ENCODE measurements at places on chromosomes 16 and 17. TPM values are rescaled to one million over a fixed set of nuclear protein-coding genes. Genes with fewer than 3 reads are reported as not detected.

ZG16B gene
- total RNA-seq, result 0.33 TPM

- H3K36me3 ChIP-seq, result peaks cover 69% of the 10 kb centered on the region
- no peak overlapping the region for H3K27ac ChIP-seq
- H3K4me1 ChIP-seq, result no peaks in the 10 kb centered on the region
- no peak overlapping the region for H3K4me3 ChIP-seq
Observed at GRCh38 chr17:17264430-17264829, 16.6 kb downstream of the COPS3 start.

GRCh38 chr17:81502471-81503017, 10.1 kb downstream of the ACTG1 start:
- DNase-seq, result no peak
- H3K4me3 ChIP-seq, result no peak overlapping the region
- H3K36me3 ChIP-seq, result no peaks in the 10 kb centered on the region
- H3K27ac ChIP-seq, result no peak overlapping the region
- H3K27me3 ChIP-seq, result no peaks in the 10 kb centered on the region

- no peaks in the 10 kb centered on the region for H3K27me3 ChIP-seq
- no peak for DNase-seq
- H3K36me3 ChIP-seq, result peaks cover 77% of the 10 kb centered on the region
- H3K4me3 ChIP-seq, result no peak overlapping the region
Observed at GRCh38 chr16:70269471-70269870, 17.7 kb upstream of the EXOSC6 start.

GRCh38 chr17:2212400-2212981, 91.1 kb downstream of the SMG6 start:
- H3K4me1 ChIP-seq, result peaks cover 25% of the 10 kb centered on the region
- H3K27me3 ChIP-seq, result no peaks in the 10 kb centered on the region
- H3K4me3 ChIP-seq, result no peak overlapping the region
- H3K36me3 ChIP-seq, result peaks cover 15% of the 10 kb centered on the region
- no peak overlapping the region for H3K27ac ChIP-seq

GRCh38 chr17:18231164-18231563, 5.7 kb downstream of the LLGL1 start:
- no peak for DNase-seq
- no peak overlapping the region for H3K4me3 ChIP-seq
- peaks cover 4% of the 10 kb centered on the region for H3K4me1 ChIP-seq
- no peaks in the 10 kb centered on the region for H3K27me3 ChIP-seq
- peaks cover 20% of the 10 kb centered on the region for H3K36me3 ChIP-seq

- DNase-seq, result no peak
- peaks cover 26% of the 10 kb centered on the region for H3K36me3 ChIP-seq
- H3K4me3 ChIP-seq, result no peak overlapping the region
- no peaks in the 10 kb centered on the region for H3K27me3 ChIP-seq
- peaks cover 37% of the 10 kb centered on the region for H3K4me1 ChIP-seq
Observed at GRCh38 chr17:81922566-81923301, 4.8 kb upstream of the SIRT7 start.

DNA sequence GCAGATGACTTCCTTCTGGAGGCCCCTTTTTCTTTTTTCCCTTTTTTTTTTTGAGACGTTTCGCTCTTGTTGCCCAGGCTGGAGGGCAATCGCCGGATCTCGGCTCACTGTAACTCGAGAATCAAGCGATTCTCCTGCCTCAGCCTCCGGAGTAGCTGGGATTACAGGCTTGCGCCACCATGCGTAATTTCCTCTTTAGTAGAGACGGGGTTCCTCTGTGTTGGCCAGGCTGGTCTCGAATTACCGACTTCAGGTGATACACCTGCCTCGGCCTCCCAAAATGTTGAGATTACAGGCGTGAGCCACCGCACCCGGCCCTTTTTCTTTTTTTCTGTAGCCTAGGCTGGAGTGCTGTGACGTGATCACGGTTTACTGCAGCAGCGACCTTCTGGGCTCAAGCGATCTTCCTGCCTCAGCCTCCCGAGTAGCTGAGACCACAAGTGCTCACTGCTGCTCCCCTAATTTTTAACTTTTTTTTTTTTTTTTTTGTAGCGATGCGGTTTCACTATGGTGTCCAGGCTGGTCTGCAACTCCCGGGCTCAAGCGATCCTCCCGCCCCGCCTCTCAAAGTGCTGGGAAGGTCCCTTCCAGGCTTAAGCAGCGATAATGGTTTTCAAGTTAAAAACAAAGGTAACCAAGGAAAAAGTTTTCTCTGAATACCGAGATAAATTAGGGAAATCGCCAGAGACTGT, 956 bp upstream of the IST1 start:
- DNase-seq, result peak; percentile 25
- peaks cover 14% of the 10 kb centered on the region for H3K36me3 ChIP-seq
- peaks cover 24% of the 10 kb centered on the region for H3K4me1 ChIP-seq

DNA sequence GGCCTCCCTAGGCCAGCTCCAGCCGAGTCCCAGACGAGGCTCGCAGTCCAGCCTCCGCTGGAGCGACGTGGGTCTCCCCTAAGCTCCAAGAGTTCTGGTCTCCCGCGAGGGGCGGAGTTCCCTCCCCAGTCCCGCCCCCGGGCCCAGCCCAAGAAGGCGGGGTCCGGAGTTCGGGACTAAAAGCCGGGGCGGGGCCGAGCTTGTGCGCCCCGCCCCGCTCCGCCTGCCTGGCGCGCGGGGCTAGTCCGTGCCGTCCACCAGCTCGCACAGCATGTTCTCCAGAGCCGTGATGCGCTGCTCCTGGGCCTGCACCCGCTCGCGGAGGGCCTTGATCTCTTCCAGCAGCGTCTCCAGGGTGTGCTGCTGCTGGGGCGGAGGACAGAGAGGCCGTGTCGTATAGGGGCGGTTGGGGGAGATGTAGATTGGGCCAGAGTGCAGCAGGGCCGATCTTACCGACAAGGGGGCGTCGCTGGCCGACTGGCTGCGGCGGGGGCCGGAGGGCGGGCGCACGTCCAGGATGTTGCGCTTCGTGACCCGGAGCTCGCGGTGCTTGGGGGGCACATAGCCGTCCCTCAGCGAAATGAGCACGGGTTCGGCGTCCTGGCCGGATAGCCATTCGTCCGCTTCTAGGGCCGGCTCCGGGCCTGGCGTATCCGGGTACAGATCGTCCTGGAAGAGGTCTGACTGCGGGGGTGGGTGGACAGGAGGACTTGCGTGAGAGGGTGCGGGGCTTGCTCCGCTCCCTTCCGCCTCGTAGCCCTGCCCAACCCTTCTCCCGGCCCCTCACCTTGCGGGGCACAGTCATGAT, 7.0 kb downstream of the CORO6 start:
- H3K4me3 ChIP-seq, result peak overlapping the region; percentile 83
- no peaks in the 10 kb centered on the region for H3K36me3 ChIP-seq
- H3K4me1 ChIP-seq, result peaks cover 38% of the 10 kb centered on the region
- H3K27ac ChIP-seq, result peak overlapping the region; percentile 56
- DNase-seq, result peak; percentile 89

DNA sequence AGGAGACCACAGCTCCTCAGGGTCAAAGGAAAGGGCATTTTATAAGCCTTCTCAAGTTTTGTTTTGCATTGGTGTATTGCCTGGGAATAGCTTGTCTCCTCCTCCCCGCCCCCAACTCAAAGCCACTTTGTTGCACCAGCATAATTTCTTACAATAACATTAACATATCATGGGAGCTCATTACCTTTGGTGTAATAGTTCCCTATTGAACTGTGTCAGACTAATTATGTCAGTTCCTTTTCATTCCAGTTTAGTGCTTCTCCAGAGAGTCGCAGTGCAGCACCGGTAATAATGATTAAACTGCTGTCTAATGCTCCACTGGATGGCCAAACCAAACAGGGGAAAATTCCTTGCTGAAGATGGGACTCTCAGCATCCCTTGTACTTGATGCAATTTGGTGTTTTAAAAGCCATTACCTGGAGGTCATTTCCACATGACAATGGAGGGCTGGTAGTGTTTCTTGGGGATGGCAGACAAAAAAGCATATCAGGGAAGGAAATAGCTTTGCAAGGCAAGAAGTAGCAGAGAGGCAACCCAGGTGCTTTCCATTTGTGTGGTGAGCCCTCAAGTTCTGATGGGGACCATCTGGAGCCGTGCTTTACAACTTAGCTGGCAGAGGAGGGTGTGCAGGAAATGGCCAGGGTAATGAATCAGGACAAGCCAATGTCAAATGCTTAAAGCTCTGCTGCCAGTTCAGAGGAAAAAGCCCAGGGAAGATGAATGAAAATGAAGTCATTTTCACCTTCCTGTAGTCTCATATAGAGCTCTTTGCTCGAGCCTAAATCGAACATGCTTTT, 91.5 kb upstream of the NLRP1 start:
- H3K4me3 ChIP-seq, result no peak overlapping the region
- no peaks in the 10 kb centered on the region for H3K27me3 ChIP-seq
- no peak for DNase-seq
- peaks cover 22% of the 10 kb centered on the region for H3K4me1 ChIP-seq

BBS2 gene
- 32.3 TPM for total RNA-seq

DNA sequence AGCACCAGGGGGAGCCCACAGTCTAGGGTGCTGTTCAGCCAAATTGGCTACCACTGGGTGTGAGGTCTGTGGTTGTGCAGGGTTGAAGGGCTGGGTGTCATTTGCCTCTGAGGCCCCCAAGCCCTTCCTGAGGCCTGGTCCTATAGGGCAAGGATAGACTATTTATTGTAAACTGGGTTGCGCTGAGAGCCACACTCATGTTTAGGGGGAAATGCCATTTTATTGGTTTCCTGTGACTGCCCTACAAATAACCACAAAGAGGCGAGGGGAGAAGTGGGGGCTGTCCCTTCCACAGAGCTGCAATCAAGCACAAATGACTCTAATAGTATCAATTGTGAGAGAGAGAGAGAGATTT, 3.6 kb upstream of the ZCCHC14 start:
- H3K27ac ChIP-seq, result peak overlapping the region; percentile 68
- H3K27me3 ChIP-seq, result peaks cover 33% of the 10 kb centered on the region

- no peak for DNase-seq
- H3K27me3 ChIP-seq, result no peaks in the 10 kb centered on the region
- H3K27ac ChIP-seq, result no peak overlapping the region
- H3K4me1 ChIP-seq, result no peaks in the 10 kb centered on the region
- H3K36me3 ChIP-seq, result no peaks in the 10 kb centered on the region
- no peak overlapping the region for H3K4me3 ChIP-seq
Observed at GRCh38 chr16:79170555-79171246, 429.8 kb downstream of the MAF start.

SNX20 gene
- total RNA-seq, result 33.1 TPM

DNA sequence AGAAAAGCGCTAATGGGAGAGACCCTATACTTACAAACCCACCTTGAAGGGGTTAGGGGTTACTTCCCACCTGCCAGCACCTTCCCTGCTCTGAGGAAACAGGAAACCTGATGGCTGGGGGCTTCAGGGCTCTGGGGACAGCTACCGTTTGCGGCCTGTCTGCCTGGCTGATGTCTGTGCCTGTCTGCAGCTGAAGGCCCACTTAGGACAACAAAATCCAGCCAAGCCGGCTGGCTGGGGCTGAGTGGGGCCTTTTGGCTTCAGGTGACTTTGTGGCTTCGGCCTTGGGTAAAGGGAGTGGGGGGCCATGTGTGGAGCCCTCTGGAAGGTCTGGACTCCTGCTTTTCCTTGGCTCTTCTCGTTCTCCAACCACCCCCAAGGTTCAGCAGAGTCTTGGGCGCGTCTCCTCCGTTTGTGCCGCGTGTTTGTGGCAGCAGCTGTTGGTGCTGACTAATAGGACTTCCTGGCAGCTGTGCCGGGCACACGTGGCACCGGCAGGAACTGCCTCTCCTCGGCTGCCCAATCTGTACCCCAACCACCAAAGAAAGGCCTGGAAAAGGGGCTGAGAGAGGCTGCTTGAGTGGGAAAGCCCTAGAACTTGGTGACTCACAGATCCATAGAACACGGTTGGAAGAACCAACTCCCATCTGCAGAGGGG, 186.7 kb downstream of the MSI2 start:
- H3K4me1 ChIP-seq, result peaks cover 93% of the 10 kb centered on the region
- peak overlapping the region; percentile 52 for H3K4me3 ChIP-seq
- DNase-seq, result peak; percentile 35
- no peaks in the 10 kb centered on the region for H3K27me3 ChIP-seq

GRCh38 chr16:68907781-68908181, 64.5 kb downstream of the TANGO6 start:
- H3K4me1 ChIP-seq, result no peaks in the 10 kb centered on the region
- H3K27me3 ChIP-seq, result no peaks in the 10 kb centered on the region
- peaks cover 51% of the 10 kb centered on the region for H3K36me3 ChIP-seq
- no peak overlapping the region for H3K4me3 ChIP-seq
- no peak for DNase-seq
- no peak overlapping the region for H3K27ac ChIP-seq

CETP gene
- total RNA-seq, result 1.0 TPM

- H3K4me1 ChIP-seq, result peaks cover 26% of the 10 kb centered on the region
- H3K36me3 ChIP-seq, result peaks cover 74% of the 10 kb centered on the region
- no peak overlapping the region for H3K4me3 ChIP-seq
- H3K27me3 ChIP-seq, result no peaks in the 10 kb centered on the region
Observed at GRCh38 chr17:78112518-78113471, 15.8 kb downstream of the TMC6 start.

EPN3 gene
- total RNA-seq, result not detected

DNA sequence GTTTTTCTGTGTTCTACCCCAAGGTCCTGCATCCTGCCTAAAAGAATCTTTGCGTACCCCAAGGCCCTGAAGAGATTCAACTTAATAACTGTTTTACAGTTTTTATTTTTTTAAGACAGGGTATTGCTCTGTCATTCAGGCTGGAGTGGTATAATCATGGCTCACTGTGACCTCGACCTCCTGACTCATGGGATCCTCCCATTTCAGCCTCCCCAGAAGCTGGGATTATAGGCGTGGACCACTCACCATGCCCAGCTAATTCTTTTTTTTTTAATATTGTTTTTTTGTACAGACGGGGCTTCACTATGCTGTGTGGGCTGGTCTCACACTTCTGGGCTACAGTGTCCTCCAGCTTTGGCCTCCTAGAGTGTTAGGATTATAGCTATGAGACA, 9.3 kb upstream of the FAAP100 start:
- H3K27me3 ChIP-seq, result no peaks in the 10 kb centered on the region
- DNase-seq, result no peak
- H3K36me3 ChIP-seq, result peaks cover 64% of the 10 kb centered on the region
